NCI-H1092 (cell line): ENCODE measurements at places on chromosomes 6 and 20.

- DNase-seq, result no peak
These were observed 11.7 kb downstream of the TRERF1 start for GRCh38 chr6:42440027-42440426.

DNA sequence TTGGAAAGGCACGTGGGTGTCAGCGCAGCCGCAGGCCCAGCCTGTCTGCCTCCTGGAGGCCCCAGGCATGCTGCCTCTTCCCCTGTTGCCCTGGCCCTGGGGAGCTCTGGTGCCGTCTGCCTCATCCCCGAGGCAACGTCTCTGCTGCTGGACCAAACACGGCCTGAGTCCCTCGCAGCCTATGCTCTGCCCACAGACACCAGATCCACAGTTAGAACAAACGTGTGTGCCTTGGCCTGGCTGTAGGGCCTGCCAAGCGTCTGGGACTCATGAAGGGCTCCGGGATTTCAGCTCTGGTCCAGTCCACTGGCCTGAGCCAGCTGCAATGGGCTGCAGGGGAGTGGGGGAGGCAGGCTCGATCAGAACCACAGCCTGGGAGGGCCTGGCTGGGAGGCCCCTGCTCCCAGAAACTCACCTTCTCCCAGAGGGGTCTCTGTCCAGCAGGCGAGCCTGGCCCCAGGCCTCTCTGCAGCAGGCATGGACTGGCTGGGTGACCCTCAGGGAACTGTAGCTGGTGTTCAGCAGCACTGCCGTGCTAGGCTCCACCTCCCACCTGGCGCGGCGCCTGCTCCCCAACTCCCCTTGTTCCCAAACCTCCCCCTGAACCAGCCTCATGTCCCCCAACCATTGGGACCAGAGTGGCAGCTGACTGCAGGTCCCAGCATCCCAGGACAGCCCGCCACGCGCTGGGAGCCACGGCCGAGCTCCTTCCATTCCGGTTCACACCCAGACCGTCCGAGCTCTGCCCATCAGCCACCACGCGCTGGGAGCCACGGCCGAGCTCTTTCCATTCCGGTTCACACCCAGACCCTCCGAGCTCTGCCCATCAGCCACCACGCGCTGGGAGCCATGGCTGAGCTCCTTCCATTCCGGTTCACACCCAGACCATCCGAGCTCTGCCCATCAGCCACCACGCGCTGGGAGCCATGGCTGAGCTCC is 197.0 kb downstream of the DLL1 start:
- DNase-seq, result no peak

GRCh38 chr6:18269253-18269652 is 4.9 kb upstream of the DEK start:
- DNase-seq, result no peak

GRCh38 chr6:76453270-76453669 is 380.8 kb upstream of the IMPG1 start:
- DNase-seq, result no peak

DNA sequence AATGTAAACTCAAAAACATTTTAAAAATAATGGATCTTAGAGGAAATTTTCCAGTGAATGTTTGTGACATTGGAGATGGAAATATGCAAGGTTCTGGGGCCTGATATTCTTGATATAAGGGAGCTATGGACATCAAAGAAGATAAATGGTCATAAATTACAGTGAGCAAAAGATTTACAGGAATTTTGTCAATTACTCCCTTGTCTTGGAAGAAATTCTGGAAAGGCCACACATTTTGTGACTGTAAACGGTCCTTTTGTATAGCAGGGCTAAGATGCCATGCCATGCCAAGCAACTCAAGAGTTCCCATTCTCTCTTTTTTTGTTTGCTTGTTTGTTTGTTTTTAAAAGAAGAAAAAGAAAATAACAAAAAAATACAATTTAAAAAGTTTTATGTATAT is 1186.2 kb upstream of the CITED2 start:
- DNase-seq, result no peak

DNA sequence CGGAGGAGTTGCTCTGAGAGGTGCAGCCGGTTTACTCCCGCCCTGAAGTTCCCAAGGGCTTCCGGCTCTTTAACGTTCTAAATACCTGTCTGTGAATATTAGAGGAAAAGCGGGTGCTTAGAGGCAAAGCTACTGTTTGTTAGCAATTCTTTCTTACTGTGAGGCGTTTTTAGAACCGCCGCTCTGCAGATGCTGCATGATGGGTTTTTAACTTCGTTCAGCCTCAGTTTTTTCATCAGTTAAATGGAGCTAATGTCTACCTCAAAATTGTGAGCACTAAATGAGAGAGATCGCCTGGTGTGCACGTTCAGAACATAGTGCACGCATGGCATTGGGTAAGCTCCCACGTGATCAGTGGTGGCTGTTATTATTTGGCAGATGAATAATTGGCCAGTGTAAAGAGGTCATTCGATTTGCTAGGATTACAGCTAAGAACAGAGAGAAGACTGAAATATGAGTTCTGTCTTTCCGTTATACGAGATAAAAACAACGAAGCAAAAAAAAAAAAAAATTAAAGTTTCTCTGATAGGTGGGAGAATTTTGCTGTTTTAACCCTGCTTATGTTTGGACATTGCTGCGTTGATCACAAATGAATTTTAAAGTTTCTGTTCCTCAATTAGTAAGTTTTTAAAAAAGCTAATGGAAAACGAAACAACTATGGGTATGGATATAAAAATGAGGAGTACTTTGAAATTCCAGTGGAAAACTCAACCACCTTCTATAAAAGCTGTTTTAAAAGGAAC is 660 bp upstream of the TFB1M start:
- DNase-seq, result peak; percentile 71

DNA sequence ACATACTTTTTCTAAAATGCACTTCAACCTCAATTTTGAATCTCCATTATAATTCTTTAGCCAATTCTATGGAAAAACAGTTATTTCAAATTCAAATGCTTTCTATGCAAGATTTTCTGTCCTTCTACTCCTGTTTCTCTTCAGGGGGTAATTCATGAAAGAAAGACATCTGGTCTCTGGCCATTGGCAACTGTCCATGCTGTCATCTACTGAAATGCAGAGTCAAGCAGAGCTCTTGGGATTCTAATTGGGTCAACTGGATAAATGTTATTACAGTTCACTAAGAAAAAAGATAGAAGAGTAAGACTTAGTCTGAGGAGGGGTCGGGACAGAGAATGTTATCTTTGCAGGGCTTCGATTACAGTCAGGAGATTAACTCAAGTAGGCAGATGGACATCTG is 22.0 kb upstream of the BMP5 start:
- no peak for DNase-seq

DNA sequence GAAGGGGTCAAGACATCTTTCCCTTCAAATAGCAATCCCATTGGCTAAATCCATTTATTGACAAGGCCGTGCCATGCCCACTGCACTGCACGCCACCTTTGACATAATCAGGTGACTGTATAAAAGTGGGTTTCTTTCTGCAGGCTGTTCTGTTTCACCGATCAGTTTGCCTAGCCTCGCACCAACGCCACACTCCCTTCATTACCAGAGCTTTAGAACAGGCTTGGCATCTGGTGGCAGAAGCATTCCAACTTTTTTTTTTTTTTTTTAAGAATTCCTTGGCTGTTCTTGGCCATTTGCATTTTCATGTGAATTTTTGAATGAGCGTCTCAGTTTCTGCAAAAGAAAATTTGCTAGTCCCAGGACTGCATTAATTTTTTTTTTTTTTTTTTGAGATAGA is 78.1 kb downstream of the PPP1R3G start:
- no peak for DNase-seq

DNA sequence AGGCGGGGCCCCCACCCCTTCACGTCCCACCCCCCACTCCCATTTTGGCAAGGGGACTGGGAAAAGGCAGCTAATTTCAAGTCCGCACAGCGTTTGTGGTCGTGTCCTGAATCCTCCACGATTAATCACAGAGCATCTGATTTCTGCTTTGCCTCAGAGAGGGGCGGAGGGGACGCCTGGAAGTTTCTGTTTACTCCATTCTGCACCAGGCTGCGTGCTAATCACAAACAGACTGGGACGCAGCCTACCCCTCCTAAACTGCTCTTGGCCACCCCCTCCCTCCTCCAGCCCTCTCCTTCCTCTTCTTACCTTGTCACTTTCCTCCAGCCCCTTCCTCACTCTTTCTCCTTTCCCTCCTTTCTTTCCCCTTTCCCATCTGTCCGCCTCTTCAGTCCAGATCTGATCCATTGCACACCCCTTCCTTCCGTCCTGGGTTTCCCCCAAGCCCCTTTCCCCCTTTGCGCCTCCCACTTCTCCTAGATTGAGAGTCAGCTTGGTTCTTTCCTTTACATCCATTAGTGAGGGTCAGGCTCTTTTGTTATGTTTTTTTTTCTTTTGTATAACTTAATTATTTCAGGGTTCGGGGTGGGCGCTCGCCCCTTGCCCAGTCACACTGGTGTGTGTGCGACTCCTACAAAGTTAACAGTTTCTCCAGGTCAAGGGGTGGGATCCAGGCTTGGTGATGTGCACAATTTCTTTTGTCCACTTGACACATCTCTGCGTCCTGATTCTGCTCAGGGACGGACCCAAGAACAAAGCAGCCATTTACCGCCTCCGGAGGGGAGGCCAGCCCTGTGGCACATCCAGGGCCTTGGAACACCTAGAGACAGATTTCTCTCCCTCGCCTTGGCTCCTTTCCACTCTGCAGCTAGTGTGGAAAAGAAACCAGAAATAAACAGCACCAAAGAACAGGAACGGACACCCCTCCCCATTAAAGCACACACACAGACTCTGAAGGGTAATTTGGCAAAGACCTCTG is 520 bp upstream of the RIPOR3 start:
- no peak for DNase-seq

DNA sequence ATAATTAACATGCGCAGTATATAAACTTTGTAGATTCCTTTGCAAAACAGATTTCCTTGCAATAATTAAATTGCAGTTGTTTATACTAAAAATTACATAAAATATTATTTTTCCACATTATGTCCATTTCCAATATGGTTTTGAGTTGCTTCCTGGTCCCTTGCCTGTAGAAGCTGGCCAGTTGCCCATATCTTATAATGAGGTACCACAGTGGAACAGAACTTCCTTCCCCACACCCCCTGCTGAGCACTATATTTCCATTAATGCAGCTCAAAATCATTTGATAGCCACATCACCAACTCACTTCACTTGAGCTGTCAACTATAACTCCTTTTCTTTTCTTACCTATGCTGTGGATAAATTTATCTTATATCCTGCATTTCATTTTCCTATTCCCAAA is 194.6 kb downstream of the DST start:
- DNase-seq, result no peak

DNA sequence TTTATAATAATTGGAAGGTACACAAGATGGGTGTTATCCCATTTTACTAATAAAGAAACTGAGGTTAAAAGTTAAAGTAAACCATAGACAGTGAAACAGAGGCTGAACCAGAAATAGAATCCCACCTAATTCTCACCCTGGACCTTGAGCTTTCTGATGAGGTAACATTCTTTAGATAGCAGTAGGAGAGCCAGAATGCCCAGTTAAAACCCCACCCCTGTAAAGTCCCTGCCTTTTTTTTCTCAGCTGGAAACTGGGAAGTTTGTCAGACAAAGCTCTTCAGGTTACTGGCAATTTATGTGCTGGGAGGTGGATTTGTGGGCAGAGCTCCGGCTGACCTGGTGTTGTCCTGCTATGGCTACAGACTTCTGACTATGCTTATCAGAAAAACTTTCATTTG is 1.9 kb upstream of the MCHR2 start:
- no peak for DNase-seq
